Stimulated activated CD8-positive, alpha-beta memory T cell treated with anti-CD3 and anti-CD28 coated beads, Interleukin-7, amount 100 ng/mL, for 4 hours (primary cell): ENCODE measurements at places on chromosomes 3 and 15.
A peak's percentile ranks its signal among the peaks of the same experiment; 100 is the strongest.

DNA sequence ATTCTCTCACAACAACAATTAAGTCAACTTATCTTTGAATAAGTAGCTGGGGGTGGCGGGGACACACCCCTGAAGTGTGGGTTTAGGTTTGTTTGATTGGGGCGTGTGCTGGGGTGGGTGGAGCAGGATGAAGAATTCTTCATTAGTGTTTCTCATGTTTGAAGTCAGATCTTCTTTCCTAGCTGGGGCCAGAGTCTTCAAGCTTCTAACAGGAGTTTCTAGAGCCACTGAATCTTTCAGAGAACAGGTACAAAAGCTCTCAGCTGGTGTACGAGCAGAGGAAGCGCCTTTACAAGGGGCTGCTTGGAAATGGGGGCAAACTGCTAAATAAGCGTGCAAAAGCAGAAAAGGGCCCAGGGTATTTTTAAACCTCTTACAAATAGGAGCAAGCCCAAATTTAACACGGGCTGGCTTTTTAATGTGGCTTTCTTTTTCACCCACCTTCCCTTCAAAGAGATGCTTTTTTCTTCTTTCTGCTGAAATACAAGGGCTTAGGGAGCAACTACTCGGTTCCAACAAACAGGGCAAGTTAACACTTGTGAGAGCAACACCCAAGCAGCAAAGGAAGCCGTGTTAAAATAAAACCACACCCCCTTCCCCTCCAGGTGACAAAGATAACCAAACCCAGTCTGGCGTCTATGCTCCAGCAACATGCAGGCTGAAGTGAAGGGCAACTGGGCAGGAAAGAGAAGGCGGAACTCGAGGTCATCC is 86.9 kb upstream of the RASGRP1 start:
- peak; percentile 50 for DNase-seq

DNA sequence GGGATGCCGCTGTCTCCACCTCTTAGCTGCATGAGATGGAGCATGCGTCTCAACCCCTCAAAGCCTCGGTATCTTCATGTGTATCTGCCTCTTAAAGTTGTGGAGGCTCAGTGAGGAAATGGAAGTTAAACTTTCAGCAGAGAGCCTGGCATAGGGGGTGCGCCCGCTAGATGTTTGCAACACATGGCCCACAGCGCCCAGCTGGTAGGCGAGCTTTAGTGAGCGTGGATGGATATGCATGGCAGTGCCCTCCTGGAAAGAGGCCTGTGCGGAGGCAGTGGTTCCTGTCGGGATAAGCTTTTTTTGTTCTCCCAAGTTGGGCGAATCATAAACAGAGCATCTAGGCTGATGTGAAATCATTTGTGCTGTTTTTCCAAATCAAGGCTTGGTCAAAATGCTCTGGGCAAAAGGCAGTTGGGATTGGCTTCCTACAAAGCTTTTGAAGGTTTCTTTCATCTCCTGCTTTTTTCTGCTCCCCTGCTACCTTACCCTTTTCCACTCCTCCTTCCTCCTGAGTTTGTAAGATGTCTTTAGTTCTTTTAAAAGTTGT is 272.4 kb upstream of the TPM1 start:
- no peak for DNase-seq

DNA sequence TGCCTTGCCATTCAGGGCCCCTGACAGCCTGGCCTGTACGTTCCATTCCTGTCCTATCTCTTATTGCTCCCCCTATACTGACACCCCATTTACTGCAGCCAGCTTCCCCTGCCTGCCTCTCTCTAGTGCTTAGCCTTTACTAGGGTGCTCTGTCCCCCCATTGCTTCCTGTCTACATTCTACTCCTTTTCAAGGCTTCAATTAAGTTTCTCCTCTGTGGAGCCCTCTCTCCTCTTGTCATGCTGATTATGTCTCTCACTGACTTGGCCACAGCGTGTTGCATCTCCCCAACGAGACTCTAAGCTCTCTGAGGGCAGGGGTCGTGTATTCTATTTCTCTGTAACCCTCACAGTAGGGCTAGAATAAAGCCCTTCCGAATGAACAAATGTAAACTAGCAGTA is 185.2 kb downstream of the RPLP1 start:
- no peak for DNase-seq

GRCh38 chr15:67945951-67946700 is 106.3 kb upstream of the RNU6-1 start:
- no peak for DNase-seq

DNA sequence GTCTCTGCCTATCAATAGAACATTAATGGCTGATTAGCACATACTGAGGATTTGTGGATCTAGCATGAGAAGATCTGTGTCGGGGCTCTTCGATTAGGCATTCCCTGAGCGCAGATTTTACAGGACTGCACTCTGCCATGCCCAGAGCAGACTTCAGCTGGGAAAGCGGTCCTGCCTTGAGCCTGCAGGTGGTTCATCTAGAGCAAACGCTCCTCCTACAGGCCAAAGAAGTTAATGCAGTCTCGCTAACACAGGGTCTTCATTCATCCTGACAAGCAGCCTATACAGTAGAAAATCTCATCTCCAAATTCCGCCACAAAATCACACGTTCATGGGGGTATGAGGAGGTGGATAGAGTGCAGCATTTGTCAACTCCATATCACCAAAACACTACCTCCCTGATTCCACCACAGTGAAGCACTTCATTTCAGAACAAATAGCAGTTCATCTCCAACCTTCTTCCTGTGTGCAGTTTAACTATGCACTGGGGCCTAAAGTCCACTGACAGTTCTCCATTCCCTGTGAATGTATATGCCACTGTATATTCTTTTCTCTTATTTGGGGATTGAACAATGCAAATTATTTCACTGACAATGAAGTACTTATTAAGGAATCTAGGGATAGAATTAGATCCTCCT is 405.8 kb downstream of the IGSF11 start:
- DNase-seq = no peak
